ENCODE measurements at places on chromosomes 4 and X.

GRCh38 chr4:158860856-158861255, 92.0 kb downstream of the FNIP2 start:
- no peak for DNase-seq

DNA sequence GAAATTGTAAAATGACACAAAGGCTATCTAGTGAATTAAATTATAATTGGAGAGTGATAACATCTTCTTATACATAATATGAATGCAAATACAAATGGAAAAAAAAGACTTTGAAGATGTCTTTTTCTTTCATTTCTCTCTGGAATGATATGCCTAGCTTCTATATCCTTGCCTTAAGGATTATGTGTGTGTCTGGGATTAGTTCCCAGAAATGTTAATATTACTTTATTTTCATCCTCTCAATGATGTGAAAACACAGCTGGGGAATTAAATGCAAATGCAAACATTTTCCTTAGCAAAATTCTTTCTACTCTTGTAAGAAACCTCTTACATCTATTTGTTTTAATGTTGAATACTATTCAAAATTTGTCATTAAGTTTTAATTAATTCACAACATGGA, 441.9 kb downstream of the FSTL5 start:
- DNase-seq = no peak

GRCh38 chr4:7412554-7412912, 22.2 kb downstream of the PSAPL1 start:
- no peak for DNase-seq

DNA sequence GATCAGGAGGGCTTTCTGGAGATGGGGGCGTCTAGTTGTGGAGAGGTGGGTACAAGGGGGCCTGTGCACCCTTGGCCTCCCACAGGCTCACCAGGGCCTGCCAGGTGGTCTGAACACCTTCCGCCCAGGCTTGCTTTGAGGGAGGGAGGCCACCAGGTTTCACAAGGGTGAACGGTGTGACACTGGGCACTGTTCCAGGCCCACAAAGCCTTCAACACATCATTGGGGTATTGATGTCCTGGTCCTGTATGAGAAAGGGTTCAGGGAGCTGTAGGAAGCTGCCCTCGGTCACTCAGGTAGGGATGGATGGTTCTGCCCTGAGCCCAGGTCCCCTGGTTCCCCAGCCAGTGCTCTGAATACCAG, 6.0 kb downstream of the HTRA3 start:
- DNase-seq = no peak

- DNase-seq = no peak
Observed at GRCh38 chr4:48756689-48757220, 23.3 kb downstream of the FRYL start.

GRCh38 chr4:77849278-77849965, 13.2 kb upstream of the MRPL1 start:
- no peak for DNase-seq

DNA sequence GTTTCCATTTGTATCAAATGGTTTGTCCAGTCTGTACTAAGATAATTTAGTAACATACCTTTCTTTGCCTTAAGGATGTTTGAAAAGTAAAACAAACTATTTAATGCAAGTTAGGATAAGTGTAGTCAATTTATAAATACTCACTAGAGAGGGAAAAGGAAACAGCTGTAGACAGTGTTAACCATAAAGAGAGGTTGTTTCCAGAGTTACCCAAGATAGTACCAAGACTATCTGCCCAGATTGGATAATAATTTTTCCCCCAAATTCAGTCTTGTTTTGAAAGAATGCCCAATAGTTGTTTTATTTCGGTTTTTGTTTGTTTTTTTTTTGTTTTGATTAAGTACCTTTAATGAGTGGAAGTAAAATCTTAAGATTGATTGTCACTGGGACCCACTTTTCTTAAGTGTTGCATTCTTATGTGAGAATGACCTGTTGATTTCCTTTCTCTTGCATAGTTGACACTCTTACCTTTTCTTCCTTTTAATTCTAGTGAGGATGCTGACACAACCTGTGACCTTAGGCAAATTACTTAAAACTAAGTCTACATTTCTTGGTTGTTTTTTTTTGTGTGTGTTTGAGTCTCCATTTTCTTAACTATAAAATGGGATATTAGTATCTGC, 12.8 kb downstream of the AFF1 start:
- DNase-seq = no peak

DNA sequence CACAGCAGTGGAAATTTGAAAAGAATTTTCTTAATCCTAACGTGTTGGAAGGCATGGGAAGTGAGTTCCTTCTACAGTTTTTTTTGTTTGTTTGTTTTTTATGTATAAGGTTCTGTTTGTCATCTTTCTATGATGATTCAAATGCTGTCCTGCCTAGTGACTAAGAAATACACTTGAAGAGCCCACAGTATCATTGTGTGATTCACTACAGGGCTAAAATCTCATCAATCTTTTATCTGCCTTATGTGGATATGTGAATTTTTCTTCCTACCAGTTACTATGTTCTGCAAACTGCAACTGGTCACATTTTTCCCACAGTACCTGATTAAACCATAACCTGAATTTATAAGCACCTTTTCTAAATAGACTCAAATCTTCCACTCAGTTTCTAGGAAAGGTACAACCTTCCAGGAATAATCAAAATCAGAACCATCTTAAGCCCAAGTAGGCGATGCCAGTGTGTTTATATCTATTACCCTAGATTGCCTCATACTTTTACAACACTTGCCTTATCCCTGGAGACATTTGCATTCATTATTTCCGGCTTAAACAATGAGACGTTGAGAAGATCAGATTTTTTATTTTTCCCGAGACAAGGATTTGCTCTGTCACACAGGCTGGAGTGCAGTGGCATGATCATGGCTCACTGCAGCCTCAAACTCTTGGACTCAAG, 214.6 kb upstream of the GALNT7 start:
- no peak for DNase-seq

- DNase-seq = no peak
Observed at GRCh38 chr4:2713337-2713736, 42.8 kb downstream of the TNIP2 start.

GRCh38 chr4:130545171-130545570, 1449.2 kb downstream of the C4orf33 start:
- no peak for DNase-seq

DNA sequence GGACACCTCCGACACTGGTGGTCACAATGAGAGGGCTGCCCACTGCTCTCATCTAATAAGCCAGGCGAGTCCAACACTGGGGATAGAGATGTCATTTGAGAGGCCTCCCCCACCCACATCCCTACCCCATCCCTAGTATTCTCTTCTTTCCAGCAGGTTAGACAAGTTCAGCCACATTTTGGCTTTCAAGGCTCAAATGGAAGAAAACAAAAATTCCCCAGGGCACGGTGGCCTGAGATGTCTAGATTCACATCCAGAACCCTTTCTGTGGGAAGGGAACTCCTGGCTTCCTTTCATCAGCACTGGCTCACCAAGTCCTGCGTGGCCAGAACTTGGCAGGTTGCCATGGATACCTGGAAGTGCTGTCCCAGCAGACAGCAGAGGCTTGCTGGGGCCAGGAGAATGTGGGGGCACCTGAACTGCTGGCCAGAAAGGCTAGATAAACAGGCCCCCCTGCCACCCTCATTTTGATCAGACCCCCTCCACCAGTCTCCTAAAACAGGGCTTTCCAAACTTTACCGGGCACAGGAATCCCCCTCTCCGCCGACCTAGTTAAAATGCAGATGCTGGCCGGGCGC, 1.3 kb upstream of the NYX start:
- no peak for DNase-seq

GRCh38 chr4:114209584-114209983, 230.1 kb upstream of the ARSJ start:
- no peak for DNase-seq

GRCh38 chr4:32140636-32141035, 1420.5 kb downstream of the PCDH7 start:
- peak; percentile 18 for DNase-seq

DNA sequence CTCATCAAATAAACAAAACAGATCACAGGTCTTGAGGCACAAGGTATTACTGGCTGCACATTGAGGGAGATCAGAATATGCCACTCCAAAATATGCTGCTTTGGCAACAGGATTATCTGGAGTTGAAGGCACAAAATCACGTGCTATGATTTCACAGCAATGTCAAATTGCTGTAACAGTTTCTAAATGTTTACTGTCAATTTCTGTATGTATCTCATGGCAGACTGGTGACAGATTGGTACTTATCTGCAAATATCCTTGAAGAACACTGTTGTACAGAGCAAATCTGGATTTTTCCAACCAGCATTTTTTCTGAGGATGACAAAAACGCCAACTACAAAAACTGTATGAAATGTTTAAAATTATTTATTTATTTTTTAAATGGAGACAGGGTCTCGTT, 26.7 kb downstream of the GPR82 start:
- no peak for DNase-seq

GRCh38 chr4:67055319-67055718, 490.0 kb downstream of the CENPC start:
- no peak for DNase-seq

DNA sequence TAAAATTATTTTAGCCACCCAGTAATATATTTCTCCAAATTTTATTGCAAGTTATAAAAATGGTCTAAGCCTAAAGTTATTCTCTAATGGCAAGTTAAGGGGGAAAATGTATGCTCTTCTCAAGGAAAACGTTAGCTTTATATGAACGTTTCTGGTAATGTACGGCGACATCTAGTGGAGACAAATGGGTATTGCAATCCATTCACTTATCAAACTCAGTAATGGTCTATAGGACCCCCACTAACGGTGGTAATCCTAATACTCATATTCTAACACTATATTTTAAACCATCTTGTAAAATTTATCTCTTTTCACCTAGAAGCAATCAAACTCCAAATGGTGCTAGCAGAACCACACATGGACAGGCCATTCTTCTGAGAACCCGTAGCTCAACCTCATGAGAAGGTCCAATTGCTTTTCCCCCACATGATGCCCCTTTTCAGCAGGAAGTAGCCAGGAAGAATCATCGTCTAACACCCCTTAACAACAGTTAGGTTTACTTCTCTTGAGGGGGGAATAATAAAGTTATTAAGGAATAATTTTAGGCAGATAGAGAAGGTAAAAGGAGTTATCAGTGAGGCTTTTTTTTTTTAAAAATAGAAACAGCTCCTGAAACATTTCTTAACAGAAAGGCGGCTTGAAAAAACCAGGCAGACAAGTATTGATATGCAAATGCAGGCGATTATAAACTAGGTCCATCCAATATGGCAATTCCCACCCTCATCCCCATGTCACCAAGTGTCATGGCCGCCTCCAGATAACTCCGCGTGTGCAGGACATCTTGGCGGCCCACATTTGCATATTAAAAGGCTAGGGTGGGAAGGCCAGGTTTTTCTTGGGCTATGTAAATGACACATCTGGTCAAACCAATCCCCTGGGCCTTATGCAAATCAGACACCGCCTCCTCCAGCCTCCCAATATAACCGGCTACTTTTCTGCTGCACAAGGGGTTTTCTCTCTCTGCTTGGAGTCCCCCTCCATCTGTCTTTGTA, 35.0 kb downstream of the NUDT11 start:
- peak; percentile 50 for DNase-seq

- DNase-seq = no peak
Observed at GRCh38 chrX:13389501-13389900, 69.6 kb upstream of the ATXN3L start.

Measured in activated CD4-positive, alpha-beta T cell treated with anti-CD3 and anti-CD28 coated beads, Interleukin-2, Interleukin-4, amounts not matched to agents 100 ng/mL and 50 ng/mL, durations not matched to agents 16 hours and 8 hours (primary cell).